HEK293T (cell line): ENCODE measurements at places on chromosomes 1 and 21.

GRCh38 chr1:54407404-54408146, 1.4 kb upstream of the SSBP3 start:
- DNase-seq, result peak; percentile 86

DNA sequence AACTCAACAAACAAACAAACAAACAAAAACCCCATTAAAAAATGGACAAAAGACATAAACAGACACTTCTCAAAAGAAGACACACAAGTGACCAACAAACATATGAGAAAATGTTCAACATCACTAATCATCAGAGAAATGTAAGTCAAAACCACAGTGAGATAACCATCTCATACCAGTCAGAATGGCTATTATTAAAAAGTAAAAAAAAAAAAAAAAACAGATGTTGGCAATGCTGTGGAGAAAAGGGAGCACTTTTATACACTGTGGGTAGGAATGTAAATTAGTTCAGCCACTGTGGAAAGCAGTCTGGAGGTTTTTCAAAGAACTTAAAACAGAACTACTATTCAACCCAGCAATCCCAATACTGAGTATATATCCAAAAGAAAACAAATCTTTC, 94.7 kb downstream of the PLPP3 start:
- no peak for DNase-seq

DNA sequence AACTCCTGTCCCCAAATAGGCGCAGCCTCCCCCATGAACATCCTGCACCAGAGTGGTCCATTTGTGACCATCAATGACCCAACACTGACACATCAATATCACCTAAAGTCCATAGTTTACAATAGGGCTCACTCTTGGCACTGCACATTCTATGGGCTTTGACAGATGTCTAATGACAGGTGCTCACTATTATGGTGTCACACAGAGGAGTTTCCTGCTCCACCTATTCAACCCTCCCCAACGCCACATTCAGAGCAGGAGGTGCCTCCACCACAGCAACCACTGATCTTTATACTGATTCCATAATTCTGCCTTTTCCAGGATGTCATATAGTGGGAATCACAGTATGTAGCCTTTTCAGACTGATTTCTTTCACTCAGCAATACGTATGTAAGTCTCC, 24.2 kb downstream of the GNG4 start:
- DNase-seq, result no peak

GRCh38 chr1:236065509-236066005, 667 bp upstream of the NID1 start:
- DNase-seq, result no peak

- no peak for DNase-seq
Measured at GRCh38 chr1:8687039-8687438, 130.4 kb downstream of the RERE start.

DNA sequence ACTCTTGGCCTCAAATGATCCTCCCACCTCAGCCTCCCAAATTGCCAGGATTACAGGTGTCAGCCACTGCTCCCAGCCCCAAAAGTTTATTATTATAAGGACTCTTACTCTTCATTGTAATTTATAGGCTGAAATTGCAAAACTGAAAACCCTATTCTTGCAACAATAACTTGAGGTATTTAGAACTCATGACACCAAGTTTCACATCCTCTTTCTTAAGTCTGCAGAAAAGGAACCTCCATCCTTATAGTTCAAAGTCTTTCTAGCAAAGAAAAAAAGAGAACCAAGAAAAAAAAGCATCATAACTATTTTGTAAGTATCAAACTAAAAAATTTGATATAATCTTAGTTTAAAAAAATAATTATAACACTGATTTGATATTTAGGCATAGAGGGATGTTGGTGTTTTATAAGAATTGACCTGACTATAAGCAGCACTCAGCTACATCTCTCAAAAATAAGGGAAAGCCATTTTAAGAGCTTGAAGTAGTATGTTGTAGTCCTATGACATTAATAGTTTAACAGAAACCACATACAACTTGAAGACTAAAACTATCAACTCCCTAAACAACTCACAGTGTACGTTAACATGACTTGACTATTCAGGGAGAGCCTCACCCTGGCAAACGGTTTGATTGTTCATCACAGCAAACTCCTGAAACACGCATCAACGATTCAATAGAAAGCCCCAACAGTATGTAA, 122.4 kb downstream of the AKT3 start:
- no peak for DNase-seq

DNA sequence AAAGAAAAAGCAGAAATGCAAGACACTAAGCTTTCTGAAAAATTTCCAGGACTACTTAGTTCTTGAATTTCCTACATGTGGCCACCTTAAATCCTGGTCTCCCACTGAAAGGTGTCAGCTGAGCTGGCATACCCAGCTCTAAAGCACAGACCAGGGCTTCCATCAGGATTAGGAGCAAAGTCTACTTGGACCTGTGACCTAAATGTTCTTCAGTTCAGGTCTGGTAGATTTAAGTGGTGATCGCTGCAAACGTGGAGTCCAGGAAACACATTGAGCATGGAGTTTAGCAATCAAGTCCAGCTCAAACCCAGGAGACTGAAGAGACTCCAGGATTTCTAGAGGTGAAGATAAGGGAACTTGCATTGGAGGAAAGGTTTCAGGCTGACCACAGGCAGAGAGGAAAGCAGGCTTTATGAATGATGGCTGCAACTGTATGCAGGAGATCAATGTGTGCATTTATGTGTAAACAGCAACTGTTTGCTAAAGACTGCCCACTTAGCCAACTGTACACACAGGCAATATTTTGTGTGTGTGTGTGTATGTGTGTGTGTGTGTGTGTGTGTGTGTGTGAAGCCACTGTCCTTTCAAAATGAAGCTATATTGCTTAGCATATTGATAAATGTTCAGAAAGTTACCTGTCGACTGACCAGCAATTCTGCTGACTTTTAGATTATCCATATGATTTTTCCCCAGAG, 75.2 kb downstream of the LMX1A start:
- DNase-seq, result no peak

- no peak for DNase-seq
Measured at GRCh38 chr1:92070892-92071291, 4.3 kb downstream of the SETSIP start.

GRCh38 chr1:110084227-110085078, 14.0 kb upstream of the ALX3 start:
- no peak for DNase-seq

GRCh38 chr1:227351443-227351842, 33.2 kb upstream of the CDC42BPA start:
- DNase-seq, result no peak

DNA sequence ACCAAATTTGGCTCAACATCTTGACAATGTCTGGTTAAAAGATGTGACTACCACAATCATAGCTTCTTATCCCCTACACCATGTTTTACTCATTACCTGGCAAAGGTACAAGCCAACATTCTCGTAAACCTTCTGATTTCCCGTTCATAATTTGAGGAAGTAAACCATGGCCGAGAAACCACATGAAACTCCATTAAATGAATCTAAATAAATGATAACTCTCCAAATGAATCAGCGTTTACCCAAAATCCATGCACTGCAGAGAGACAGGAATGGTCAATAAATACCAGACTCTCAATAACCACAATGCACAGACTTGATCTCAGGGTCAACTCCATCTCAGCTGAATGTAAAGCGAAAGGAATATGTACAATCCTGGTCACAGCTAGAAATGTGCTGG, 125.2 kb downstream of the TYW3 start:
- no peak for DNase-seq

- no peak for DNase-seq
Measured at GRCh38 chr1:98887507-98887906, 117.2 kb downstream of the PLPPR5 start.

GRCh38 chr1:41528726-41529605, 44.5 kb upstream of the EDN2 start:
- no peak for DNase-seq

GRCh38 chr1:60984062-60984799, 98.1 kb upstream of the NFIA start:
- DNase-seq, result no peak

GRCh38 chr1:175033953-175034352, 10.7 kb upstream of the MRPS14 start:
- no peak for DNase-seq

DNA sequence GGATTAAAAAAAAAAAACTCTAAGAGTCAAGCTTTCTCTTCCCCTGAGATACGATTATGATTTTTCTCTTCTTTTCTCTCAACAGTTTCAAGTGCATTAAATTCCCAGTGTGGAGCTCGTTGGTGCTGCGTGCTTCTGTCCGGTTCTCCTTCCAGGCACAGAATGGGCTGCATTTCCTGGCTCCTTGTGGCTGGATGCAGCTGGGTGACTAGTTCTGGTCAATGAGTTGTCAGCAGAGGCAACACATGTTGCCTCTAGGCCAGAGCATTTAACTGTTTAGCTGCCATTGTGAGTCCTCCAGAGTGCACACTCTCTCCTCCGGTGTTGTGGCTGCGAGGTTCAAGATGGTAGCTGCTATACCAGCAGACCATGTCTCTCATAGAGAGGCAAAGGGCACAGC, 312.9 kb downstream of the RRAGC start:
- DNase-seq, result no peak
